ENCODE measurements at places on chromosomes 1 and 21.

DNA sequence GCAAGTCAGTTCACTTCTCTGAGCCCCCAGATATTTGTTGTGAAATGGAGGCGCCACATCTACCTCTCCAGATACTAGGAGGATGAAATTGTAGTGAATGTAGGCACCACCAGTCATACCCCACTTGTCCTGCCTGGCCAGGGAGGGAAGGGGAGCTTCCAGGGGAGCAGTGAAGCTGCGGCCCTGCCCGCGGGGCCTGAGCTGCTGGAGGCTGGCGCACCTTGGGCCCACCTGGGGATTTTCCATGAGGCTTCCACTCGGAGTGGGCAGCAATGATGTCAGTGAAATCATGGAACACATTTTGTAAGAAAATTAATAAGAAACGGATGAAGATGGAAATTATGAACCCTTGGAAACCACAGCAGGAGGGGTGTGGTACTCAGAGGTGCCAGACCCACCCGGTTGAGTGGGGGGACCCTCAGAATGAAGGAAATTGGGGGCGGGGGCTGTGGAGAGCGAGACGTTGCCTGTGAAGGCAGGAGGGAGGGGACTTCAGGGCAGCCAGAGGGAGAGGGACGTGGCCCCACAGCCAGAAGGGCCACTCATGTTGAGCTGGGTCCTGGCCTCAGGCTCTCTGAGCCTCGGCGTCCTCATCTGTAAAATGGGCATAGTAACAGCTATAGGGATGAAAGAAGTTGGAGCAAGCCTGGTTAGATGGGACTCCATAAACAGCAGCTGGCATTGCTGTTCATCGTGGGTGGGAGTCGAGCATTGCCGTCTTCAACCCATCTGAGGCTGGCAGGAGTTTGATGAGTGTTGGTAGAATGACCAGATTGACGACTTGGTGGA lies 101.6 kb downstream of the EPHB2 start:
- DNase-seq: no peak

DNA sequence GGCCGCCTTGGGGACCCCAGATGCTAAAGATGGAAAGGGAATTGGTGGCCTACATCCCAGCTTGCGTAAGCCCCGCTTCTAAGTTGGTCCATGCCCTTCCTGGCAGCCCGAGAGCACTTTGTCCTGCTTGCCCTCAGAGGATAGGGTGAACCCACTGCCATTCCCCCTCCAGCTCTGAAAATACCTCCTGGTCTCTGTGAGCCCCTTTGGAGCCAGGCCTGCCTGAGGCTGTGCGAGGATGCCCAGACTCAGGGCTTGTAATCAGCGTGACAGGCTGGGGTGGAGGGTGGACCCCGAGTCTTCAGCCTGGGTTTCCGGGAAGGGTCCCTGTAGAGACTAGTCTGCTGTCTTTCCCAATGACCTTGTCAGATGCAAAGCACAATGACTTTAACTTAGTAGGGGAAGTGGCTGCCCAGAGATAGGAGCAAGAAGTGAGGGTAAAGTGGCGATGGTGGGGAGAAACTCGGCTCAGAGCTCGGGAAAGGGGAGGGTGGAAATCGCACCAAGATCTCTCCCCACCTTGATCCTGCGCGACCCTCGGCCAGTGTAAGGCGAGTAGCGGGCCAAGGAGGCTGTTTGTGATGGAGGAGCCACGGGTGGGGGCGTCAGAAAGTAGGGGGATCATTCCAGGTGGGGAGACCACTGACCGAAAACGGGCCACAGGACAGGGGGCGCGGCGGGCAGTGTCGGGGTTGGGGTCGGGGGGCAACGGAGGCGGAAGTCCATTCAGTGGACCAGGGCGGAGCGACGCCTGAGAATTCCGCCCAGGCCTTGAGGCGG lies 2.7 kb upstream of the HES3 start:
- DNase-seq: no peak

- DNase-seq: peak; percentile 27
Observed at GRCh38 chr1:16243936-16244649, 7.1 kb upstream of the CPLANE2 start.

DNA sequence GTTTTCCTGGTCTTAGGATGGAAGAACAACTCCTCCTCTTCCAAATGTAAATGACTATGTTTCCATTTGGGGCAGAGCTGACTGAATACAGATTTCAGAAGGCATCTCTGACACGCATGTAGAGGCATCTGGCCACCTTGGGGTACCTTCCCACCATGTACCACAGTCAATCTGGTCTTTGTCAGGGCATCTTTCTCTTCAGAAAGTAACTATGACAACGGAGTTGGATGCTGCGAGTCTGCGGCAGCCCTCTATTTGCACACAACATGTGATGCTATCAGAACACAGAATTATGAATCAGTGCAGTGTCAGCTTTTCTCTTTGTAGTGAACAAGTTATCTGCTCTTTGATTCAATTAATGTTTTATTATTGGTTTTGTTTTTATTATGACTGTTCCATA lies 94.7 kb downstream of the TSEN15 start:
- no peak for DNase-seq

DNA sequence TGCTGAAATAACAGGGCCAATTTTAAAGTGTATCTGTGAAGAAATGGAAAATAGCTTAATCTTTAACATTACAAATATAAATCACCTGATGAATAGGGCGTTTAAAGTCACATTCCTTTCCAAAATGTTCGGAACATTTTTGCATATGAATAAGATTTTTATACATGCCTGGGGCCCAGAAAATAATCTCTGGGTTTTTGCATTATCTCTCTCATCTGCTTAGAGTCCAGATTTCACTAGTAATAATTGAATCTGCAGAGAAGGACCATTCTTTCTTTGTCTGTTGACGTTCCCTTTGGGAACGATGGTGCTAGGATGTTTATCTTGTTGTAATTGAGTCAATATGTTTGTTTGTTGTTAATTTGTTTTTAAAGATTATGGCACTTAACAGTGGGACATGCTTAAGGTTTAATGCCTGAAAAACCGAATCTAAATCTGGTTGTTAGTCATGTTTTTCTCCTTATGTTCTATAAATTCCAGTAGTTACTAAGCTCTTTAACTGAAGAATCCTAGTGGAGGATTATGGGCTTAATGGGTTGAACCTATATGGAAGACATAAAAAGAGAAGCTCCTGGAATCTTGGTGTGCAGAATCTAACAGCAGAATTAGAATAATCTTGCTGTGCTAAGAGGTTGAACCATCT lies 140.6 kb downstream of the VPS13D start:
- DNase-seq: no peak

DNA sequence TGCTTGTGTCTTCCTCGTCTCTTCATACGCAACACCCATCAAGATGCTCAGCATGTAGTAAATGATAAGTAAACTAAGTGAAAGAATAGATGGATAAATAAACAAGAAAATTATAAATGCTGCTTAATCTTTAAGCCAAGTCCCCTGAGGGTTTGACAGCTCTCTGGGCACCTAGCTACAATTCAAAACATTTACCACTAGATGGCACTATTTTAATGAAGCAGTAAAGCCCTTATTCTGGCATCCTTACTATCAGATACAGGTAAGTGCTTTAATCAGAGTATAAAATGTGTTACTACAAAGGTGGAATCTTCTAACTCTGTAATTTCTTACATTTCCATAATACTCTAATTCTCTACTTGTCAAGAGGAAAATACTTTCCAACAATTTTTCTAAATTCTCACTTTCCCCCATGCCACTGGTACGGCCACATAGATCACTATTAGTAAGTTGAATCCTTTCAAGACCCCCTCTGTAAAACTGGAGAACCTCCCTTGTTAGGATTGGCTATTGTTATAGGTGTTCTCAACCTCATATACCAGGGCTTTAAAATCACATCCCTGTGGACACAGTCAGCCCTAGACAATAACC lies 137.8 kb downstream of the BARHL2 start:
- DNase-seq: no peak

DNA sequence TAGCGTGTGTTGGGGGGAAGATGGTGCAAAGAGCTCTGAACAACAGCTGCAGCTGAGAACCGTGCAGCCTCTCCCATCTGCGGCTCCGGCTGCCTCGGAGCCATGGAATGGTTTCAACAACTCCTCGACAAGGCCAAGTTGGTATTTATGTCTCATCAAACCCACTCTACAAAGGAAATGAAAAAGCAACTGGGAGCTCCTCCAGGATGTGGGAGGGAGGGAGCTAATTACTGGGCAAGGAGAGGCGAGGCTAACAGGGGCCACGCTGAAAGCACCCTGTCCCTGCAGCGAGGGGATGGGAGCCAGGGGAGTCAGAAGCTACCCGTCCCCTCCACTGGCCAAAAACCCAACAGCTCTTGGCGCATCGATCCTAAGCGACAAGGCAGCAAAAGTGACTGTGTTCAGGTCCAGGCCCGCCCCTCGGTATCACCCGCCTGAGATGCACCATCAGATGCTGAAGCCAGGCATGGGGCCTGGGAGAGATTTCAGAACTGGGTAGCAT lies 63.1 kb downstream of the ACOT7 start:
- DNase-seq: peak; percentile 75

DNA sequence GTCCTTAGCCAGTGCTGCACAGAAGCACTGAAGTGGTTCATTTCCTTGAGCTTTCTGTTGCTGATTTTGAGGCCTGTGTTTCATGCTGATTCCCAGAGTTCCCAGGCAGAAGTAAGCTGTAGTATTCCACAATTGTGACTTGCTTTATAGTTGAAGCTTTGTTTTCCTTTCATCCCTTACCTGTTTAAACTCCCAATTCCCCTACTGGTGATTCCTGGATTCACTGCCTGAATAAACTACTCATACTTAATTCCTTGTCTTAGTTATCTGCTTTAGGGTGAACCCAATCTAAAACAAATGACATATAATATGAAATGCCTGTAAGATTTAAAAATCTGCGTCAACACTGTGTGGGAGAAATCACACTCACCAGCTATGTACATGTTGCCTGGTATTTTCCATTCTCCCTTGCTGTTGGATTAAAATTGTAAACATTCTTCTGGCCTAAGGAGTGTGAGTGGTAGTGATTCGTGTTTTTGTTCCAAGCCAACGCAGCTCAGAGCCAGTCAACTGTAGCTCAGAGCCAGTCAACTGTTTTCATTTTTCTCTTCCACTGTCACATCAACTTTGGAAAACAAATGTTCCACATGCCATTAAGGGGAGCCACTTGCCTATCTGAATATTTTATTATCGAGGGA lies 879.4 kb downstream of the MRPL39 start:
- no peak for DNase-seq

- no peak for DNase-seq
Observed at GRCh38 chr1:28466226-28466778, 39.5 kb upstream of the RCC1 start.

DNA sequence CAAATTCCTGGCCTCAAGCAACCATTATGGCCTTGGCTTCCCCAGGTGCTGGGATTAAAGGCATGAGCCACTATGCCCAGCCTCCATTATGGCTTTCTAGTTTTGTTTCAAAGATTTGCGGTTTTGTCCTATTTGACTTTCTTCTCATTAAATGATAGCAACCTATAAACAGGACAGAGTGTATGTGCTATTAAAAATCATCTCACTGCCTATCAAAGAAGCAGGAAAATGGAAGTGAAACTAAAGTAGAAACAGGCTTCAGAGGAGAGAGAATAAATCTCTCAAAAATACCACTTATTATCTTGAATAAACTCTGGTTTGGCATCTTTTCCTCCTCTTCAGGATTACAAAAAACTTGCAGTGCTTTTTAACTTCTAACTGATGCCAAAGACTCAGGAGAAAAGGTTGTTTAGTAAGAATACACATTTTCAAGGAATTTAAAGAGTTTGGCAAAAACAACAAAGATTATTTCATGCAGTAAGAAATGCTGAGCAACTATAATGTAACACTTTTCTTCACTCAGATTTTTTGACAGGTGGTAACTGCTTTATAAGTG lies 28.7 kb downstream of the ACBD3 start:
- no peak for DNase-seq

- DNase-seq: no peak
Observed at GRCh38 chr1:77322061-77322900, 40.5 kb downstream of the AK5 start.

DNA sequence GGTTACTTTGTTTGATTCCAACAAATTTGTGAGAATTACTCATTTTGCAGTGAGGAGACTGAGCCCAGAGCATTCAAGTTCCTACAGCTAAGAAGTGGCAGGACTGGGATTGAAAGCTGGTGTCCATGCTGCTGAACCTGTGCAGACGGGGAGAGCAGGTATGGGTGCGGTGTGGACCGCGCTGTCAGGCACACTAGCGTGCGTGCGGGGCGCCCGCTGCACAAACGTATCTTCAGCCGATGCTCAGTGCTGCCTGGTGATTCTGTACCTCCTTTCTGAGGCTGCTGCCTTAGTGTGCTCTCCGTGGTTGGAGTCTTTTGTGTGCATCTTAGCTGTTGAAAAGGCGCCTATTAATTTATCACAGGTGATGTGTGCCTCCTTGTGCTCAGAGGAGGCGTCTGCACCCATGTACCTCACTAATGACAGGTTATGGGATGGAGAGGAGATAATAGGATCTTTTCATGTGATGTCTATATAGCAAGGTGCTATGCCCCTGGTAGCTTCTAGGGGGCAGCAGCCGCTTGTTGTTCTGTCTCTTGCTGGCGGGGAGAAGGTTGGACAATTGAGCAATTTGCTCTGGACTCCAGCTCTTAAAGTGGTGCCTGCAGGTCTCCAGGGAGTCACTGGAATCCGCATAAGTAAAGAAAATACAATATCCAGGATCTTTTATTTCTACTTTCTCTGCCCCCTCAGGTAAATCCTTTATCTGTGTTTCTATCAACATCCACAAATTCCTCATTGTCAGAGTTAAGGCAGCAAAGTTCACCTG lies 32.5 kb downstream of the PEX14 start:
- no peak for DNase-seq

GRCh38 chr21:41611441-41611840 lies 103.5 kb upstream of the TMPRSS2 start:
- no peak for DNase-seq

DNA sequence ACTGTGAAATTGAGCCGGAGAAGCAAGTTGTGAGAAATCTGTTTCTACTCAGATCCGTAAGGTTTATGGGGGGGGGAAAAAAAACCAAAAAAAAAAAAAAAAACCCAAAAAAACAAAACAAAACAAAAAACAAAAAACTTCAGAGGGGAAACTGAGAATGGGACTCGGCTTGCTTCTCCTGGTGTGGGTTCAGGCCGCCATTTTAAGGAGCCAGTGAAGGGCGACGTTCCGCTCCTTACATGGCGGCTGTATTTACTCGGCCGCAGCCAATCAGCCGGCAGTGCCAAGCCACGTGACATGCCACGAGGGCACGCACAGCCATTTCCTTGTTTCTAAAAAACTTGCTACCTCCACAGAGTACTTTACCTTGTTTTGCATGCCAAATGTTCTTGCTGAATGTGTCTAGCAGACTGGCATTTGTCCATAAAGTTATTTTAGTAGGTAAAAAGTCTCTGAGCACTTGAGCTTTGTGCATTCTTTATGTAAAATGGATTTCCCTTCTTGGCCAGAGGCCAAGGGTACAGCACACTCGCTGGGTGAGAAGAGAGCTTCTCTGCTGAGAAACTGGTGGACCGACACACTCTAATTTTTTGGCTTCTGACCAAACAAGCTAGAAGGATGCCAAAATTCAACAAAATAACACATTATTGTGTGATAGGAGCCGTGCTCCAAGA lies 101.8 kb downstream of the NFIA start:
- no peak for DNase-seq

- no peak for DNase-seq
Observed at GRCh38 chr21:16075649-16076282, 346.0 kb downstream of the USP25 start.

- DNase-seq: no peak
Observed at GRCh38 chr1:21847223-21848205, 35.4 kb downstream of the LDLRAD2 start.
